Testis (tissue), 5 donors: ENCODE measurements at places on chromosomes 7 and 10. TPM values are rescaled to one million over a fixed set of nuclear protein-coding genes. Genes with fewer than 3 reads are reported as not detected.

DNA sequence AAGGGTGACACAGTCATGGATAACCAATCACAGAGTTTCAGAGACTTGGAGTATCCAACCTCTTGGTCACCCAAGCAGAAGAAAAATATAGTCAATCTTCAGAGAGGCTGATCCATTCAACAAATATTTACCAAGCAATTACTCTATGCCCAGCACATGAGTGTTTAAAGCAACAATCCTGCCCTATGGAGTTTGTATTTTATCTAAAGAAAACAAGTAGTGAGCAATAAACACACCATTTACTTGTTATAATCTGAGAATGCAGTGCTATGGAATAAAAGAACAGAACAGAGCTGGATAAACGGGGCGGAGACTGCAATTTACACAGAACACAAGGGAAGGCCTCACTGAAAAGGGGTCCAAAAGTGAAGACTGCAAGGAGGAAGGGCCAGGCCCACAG is 63.8 kb downstream of the GRB10 start:
- no peak overlapping the region for H3K27ac ChIP-seq

DNA sequence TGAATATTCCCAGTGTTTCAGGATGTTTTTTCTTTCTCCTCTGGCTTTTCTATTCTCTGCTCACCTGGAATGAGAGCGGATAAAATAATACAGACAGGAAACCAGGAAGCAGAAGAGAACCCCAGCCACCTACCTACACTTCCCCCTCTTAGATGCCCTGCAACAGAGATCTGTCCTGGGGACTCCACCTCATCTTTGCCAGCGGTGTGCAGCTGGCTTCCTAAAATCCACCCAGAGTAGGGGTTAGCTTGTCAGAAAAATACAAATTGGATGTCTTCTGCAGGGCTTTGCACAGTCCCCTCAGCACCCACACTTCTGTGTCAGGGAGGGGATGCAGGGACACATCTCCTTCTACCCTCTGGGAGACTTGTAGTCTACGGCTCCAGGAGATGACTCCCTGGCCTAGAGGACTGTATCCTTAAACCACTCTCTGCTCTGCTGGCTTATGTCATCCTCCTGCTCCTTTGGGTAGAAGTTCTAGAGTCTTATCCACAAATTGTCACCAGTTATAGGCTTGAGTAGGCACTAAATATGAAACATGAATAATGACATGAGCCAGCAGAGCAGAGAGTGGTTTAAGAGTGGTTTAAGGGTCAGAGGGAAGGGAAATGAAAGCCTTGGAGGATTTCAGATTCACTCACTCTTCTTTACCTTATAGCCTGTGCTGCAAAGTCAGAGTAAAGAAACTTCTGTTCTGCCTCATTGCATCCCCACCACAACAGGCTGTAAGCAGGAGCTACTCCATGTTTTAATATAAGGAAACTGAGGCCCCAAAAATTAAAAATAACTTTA is 749.4 kb downstream of the AUTS2 start:
- no peaks in the 10 kb centered on the region for H3K4me1 ChIP-seq
- H3K27ac ChIP-seq: no peak overlapping the region
- DNase-seq: no peak
- H3K4me3 ChIP-seq: no peak overlapping the region
- no peaks in the 10 kb centered on the region for H3K27me3 ChIP-seq
- no peaks in the 10 kb centered on the region for H3K36me3 ChIP-seq

DNA sequence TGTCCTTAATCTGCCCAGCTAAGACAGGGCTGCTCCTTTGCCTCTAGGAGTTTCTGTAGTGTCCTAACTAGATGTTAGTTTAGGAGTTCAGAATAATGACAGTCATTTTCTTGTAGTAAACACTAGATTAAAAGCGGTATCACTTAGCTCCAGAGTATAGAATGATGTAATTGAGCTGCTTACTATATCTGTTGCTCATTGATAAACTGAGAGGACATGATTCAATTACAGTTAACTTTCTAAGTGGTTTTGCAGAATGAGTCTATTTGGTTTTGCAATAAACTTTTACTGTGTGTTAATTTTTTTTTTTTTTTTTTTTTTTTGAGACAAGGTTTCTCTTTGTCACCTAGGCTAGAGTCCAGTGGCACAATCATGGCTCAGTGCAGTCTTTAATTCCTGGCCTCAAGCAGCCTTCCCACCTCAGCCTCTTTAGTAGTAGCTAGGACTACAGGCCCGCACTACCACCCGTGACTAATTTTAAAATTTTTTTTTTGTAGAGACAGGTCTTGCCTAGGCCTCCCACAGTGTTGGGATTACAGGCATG is 1.8 kb downstream of the STMP1 start:
- no peak for DNase-seq
- no peaks in the 10 kb centered on the region for H3K36me3 ChIP-seq
- H3K4me1 ChIP-seq: peaks cover 11% of the 10 kb centered on the region

DNA sequence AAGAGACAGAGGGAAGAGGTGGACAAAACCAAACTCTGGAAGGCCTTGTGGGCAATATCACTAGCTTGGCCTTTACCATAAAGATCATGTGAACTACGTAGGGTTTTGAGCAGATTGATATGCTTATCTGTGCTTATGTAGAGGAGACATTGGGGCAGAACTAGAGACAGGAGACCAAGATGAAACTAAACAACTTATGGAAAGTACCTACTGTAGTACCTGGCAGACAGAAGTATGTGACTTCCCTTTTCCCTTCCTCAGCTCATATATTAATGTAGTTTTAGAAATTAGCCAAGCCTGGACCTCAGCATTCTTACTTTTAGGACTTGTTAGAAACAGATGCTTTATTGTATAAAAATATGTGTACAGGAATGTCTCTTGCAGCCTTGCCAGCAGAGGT is 14.0 kb upstream of the IL6 start:
- H3K27me3 ChIP-seq: no peaks in the 10 kb centered on the region
- H3K4me1 ChIP-seq: no peaks in the 10 kb centered on the region
- H3K27ac ChIP-seq: no peak overlapping the region

GRCh38 chr10:128419466-128420019 is 293.3 kb upstream of the MKI67 start:
- no peak overlapping the region for H3K4me3 ChIP-seq
- no peaks in the 10 kb centered on the region for H3K4me1 ChIP-seq
- no peak for DNase-seq
- H3K36me3 ChIP-seq: no peaks in the 10 kb centered on the region

GRCh38 chr7:138167869-138168296 is 91.6 kb downstream of the AKR1D1 start:
- no peak overlapping the region for H3K4me3 ChIP-seq
- no peaks in the 10 kb centered on the region for H3K36me3 ChIP-seq
- H3K4me1 ChIP-seq: no peaks in the 10 kb centered on the region
- DNase-seq: no peak

GRCh38 chr10:6228010-6228511 is 25.3 kb downstream of the PFKFB3 start:
- no peaks in the 10 kb centered on the region for H3K27me3 ChIP-seq
- no peak for DNase-seq
- H3K36me3 ChIP-seq: no peaks in the 10 kb centered on the region
- peaks cover 11% of the 10 kb centered on the region for H3K4me1 ChIP-seq
- no peak overlapping the region for H3K27ac ChIP-seq

DNA sequence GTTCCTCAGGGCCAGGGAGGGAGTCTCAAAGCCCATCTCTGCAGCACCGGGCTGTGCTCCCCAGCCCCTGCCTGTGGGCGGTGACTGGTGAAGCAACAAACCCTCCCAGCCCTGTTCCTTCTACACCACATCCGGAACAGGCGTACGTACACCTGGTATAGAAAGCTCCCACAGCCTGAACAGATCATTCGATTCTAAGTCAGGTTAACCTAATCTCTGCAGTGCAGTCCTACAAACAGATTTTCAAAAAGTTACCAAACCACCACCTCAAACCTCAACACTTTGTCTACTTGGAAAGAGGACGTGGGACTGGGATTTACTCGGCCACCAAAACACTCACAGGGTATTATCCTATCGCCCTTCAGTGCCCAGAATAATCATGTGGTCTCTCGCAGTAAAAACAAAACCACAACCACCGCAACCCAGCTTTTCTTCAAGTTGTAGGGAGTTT is 238.4 kb downstream of the DIP2C start:
- no peak for DNase-seq
- H3K4me3 ChIP-seq: no peak overlapping the region
- H3K4me1 ChIP-seq: peaks cover 14% of the 10 kb centered on the region
- no peak overlapping the region for H3K27ac ChIP-seq

DNA sequence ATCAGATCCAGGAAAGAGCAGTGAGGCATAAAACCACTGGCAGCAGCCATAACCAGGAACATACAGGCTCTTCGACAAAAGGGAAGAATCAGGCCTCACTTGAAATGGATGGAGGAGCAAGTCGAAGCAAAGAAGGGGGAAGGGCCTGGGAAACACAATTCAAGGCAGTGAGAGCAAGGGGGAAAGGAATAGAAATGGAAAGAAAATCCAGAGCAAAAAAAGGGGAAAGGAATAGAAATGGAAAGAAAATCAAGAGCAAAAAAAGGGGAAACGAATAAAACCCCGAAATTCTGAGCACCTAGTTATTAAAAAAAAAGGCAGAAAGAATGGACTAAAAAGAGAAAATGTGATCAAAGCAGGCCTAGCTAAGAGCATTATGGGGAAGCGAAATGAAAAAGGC is 24.1 kb upstream of the PRKAR2B start:
- no peak for DNase-seq
- H3K4me3 ChIP-seq: no peak overlapping the region
- no peaks in the 10 kb centered on the region for H3K36me3 ChIP-seq
- no peaks in the 10 kb centered on the region for H3K27me3 ChIP-seq

GRCh38 chr7:115678086-115678982 is 352.2 kb downstream of the TFEC start:
- no peaks in the 10 kb centered on the region for H3K4me1 ChIP-seq
- H3K27me3 ChIP-seq: no peaks in the 10 kb centered on the region
- DNase-seq: peak; percentile 54
- no peak overlapping the region for H3K27ac ChIP-seq
- no peak overlapping the region for H3K4me3 ChIP-seq
- H3K36me3 ChIP-seq: no peaks in the 10 kb centered on the region

DNA sequence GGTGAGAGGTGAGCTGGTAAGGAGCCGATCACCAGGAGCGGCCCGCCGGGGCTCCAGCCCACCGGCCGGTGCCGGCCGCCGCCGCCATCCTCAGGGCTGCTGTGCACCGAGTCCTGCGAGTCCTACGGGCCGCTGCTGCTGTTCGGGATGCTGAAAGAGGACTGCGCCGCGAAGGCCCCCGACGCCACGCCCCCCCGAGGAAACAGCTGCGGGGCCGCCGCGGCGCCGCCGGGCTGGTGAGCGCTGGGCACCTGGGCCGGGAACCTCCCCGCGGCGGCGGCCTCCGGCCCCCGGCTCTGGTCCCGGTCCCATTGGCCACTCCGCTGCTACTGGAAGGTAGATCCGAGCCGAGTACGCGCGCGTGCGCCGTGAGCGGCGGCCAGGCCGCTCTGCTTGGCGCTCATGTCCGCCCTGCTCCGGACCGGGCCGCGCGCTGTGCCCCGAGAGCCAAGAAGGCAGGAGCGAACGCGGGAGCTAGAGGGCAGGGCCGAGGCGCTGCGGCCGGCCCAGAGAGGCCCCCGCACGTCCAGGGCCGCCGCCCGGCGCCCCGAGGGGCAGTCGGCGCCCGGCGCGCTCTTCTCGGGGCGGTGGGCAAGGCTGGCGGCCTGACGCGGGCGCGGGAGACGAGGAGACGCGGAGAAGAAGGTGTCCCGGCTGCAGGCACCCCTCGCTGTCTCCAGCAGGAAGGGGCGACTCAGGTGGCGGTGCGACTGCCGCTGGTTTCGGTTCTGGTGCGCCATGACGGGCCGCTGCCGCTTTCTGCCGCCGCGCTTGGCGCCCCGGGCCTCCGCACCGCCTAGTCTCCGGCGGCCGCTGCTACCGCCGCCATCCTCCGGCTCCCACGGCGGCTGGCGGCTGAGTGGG is 121.3 kb upstream of the WIPF3 start:
- no peaks in the 10 kb centered on the region for H3K27me3 ChIP-seq
- no peaks in the 10 kb centered on the region for H3K36me3 ChIP-seq
- no peaks in the 10 kb centered on the region for H3K4me1 ChIP-seq
- peak overlapping the region; percentile 86 for H3K27ac ChIP-seq
- peak; percentile 82 for DNase-seq
- peak overlapping the region; percentile 77 for H3K4me3 ChIP-seq

GRCh38 chr10:49271346-49271745 is 27.6 kb upstream of the C10orf71 start:
- H3K4me1 ChIP-seq: no peaks in the 10 kb centered on the region
- no peak for DNase-seq
- no peaks in the 10 kb centered on the region for H3K27me3 ChIP-seq
- no peak overlapping the region for H3K27ac ChIP-seq
- no peak overlapping the region for H3K4me3 ChIP-seq

- H3K36me3 ChIP-seq: no peaks in the 10 kb centered on the region
- H3K27me3 ChIP-seq: no peaks in the 10 kb centered on the region
- no peak for DNase-seq
- H3K27ac ChIP-seq: no peak overlapping the region
- H3K4me1 ChIP-seq: peaks cover 5% of the 10 kb centered on the region
These were observed 17.2 kb upstream of the RHBDD2 start for GRCh38 chr7:75861636-75862035.

- H3K27me3 ChIP-seq: no peaks in the 10 kb centered on the region
- H3K4me1 ChIP-seq: peaks cover 24% of the 10 kb centered on the region
- no peaks in the 10 kb centered on the region for H3K36me3 ChIP-seq
- H3K27ac ChIP-seq: no peak overlapping the region
These were observed 3.6 kb downstream of the CCNY start for GRCh38 chr10:35339942-35340341.

- no peak overlapping the region for H3K4me3 ChIP-seq
- no peak overlapping the region for H3K27ac ChIP-seq
- H3K27me3 ChIP-seq: no peaks in the 10 kb centered on the region
- no peaks in the 10 kb centered on the region for H3K4me1 ChIP-seq
These were observed 20.1 kb downstream of the OSBPL3 start for GRCh38 chr7:24959735-24960485.

DNA sequence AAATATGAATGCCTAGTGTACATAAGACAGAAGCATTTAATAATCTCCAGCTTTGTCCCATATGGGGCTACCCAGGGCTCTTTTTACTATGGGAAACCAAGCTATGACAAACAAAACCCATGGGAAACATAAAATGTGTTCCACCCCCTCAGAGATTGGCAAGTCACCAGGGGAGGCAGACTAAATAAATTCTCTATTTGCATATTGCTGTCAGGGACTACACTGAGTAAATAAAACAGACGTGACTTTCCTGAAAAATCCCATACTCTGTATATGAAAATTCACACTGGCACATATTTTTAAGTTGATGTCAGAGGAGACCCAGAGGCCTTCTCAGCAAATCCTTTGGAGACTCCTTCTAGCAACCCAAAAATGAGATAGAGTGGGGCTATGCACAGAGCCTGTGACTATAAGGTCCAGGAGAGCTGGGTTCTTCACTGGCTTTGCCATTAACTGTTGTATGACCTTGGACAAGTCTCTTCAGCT is 44.0 kb upstream of the HPSE2 start:
- no peak overlapping the region for H3K4me3 ChIP-seq
- no peaks in the 10 kb centered on the region for H3K36me3 ChIP-seq
- H3K27me3 ChIP-seq: no peaks in the 10 kb centered on the region
- H3K27ac ChIP-seq: no peak overlapping the region
- no peak for DNase-seq
- H3K4me1 ChIP-seq: no peaks in the 10 kb centered on the region

The FAM25G gene
- 8.3 TPM for total RNA-seq

The KMT2C gene
- 154 TPM for total RNA-seq

The AGMO gene
- 46.6 TPM for total RNA-seq

The INHBA gene
- total RNA-seq: 5.7 TPM

The NUDT13 gene
- 3.0 TPM for total RNA-seq

The PAX4 gene
- 0.55 TPM for total RNA-seq

The LRRC4 gene
- 12.5 TPM for total RNA-seq

The OR2A5 gene
- total RNA-seq: 0.31 TPM
